Endothelial cell of umbilical vein (primary cell): ENCODE measurements at places on chromosomes 7 and 10. TPM values are rescaled to one million over a fixed set of nuclear protein-coding genes. Genes with fewer than 3 reads are reported as not detected.

DNA sequence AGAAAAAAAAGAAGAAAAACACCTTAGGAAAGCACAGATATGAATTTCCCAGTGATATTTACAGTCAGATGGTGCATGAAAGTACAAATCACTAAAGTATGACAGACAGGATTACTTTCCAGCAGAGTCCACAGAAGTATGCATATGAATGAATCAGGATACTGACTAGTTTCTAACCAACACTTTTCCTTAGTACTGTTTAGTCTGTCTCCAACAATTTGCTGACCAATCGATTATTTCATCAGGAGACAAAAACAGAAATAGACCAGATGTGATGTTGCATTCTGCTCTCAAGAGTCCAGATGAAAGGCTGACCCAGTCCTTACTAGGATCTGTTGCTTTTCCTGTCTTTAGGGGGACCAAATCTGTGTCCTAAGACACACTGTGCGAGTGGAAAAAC lies 14.6 kb downstream of the SLC35B4 start:
- DNase-seq: no peak

GRCh38 chr10:69088471-69088769 lies 517 bp downstream of the SRGN start:
- DNase-seq: no peak

DNA sequence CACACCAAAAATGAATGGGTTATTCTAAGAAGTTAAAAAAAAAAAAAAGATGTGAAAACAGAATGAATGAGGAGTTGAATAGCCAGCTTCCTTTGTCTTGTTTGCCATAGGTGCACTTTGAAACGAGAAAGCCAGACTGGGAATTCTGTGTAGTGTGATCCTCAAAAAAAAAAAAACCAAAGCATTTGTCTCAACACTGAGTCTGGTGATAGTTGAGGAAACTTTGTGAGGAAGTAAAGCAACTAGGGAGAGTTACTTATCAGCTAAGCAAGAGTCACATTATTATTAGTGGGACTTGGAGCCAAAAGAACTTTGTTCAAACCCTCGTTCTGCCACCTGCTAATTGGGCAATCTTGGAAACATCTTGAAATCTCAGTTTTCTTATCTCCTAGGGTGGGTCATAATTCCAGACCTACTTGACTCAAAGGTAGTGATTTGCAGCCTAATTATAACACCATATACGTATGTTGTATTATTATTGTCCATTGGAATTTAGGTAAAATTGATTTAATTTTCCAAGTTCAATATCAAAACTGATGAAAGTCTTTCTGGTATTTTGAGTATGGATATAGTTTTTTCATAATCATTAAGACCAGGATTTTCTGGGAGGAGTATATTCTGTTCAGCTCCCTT lies 99.8 kb upstream of the GJD4 start:
- DNase-seq: no peak

The OR2A42 gene
- not detected in 2 replicates for total RNA-seq

The MRLN gene
- total RNA-seq: not detected in 2 replicates
